Activated CD4-positive, alpha-beta T cell treated with anti-CD3 and anti-CD28 coated beads for 1 hour (primary cell): ENCODE measurements at places on chromosomes 12 and 14.

DNA sequence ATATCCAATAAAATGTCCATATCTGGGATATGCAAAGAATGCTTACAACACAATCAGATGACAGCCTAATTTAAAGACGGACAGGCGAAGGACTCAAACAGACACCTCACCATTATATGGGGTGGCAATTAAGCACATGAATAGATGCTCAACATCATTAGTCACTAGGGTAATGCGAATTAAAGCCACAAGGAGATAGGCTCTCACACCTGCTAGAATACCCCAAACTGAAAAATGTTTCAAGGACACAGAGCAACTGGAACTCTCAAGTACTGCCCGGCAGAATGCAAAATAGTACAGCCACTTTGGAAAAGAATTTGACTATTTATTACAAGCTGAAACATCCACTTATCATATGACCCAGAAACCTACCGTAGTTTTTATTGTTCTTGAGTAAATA is 42.9 kb downstream of the FERMT2 start:
- DNase-seq, result no peak

DNA sequence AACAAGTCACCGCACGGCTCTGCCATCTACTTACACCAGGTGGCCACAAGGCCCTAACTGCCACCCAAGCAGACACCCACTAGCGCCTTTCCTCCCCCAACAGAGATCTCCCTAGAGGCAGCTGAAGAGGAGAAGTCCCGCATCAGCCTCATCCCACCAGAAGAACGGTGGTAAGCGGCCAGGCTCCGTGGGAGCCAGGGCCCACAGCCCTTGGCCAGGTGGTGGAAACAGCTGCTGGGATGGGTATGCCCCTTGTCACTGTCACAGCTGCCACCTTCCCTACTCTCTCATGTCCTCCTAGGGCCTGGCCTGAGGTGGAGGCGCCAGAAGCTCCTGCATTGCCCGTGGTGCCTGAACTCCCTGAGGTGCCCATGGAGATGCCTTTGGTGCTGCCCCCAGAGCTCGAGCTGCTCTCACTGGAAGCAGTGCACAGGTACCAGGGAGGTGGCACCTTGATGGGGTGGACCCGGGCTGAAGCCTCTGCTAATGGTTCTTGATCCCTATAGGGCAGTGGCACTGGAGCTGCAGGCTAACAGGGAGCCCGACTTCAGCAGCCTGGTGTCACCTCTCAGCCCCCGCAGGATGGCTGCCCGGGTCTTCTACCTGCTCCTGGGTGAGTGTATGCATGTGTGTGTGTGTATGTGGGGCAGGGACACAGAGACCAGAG is 7.5 kb downstream of the REC8 start:
- DNase-seq, result no peak

- no peak for DNase-seq
These were observed 43.8 kb downstream of the LRCOL1 start for GRCh38 chr12:132566516-132567131.

GRCh38 chr12:125222876-125223275 is 157.6 kb downstream of the AACS start:
- DNase-seq, result no peak

GRCh38 chr14:104665657-104666522 is 23.5 kb upstream of the INF2 start:
- DNase-seq, result peak; percentile 35

DNA sequence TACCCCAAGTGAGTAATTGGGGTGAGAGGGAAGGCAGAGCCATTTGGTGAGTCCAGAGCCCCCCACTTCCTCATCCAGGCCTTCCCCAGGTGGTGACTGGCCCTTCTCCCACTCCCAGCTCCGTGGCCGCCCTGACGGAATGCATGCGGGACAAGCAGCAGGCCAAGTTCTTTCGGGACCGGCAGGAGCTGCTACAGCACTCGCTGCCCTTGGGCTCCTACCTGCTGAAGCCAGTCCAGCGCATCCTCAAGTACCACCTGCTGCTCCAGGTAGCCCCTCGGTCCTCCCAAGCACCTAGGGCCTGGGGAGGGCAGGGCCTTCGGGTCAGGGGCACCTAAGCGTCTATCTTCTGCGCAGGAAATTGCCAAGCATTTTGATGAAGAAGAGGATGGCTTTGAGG is 26.5 kb downstream of the PLEKHG3 start:
- DNase-seq, result no peak

DNA sequence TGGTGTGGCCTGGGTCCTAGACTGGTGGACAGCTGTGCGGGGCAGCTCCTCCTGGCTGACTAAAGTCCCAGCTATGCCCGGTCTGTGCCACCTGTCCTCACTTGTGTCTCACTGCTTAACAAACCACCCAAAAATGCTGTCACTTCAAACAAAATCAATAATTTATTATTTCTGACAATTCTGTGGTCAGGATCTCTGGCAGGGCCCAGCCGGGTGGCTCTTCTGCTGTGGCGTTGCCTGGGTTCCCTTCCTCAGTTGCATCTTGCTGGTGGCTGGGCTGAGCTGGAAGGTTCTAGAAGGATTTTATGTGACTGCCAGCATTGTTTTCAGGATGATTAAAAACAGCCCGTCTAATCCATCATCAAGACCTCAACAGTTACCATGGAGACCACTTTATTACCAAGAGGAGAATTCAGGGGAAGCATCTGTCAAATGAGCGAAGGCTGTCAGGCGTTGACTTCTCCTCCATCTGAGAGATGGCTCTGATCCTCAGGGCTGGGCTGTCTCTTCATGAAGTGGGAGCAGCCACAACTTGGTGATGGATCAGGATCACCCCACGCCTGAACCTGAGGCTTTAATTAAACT is 280.6 kb upstream of the SFSWAP start:
- DNase-seq, result no peak

GRCh38 chr12:50988051-50988450 is 35.7 kb downstream of the HIGD1C start:
- DNase-seq, result no peak

GRCh38 chr14:30874999-30875787 is 834 bp downstream of the COCH start:
- DNase-seq, result no peak

DNA sequence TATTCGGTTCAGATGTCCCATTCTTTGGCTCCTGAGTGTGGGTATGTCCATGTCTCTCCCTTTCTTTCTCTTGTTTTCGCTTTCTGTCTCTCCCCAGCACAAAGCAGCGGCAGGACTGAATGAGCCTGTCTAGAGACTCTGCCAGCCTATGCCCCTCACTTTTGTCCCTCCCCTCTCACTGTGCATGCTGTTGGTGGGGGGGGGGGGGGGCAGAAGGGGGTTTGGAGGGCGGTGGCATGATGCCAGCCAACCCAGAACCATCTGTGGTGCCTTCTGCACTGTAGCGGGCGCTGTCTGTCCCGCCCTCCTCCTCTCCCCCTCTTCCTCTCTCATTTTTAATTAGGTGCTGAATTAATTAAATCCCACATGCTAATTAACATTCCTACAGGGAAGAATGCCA is 17.7 kb downstream of the NGDN start:
- no peak for DNase-seq

- no peak for DNase-seq
These were observed 193.9 kb downstream of the GPHN start for GRCh38 chr14:66701813-66702212.

DNA sequence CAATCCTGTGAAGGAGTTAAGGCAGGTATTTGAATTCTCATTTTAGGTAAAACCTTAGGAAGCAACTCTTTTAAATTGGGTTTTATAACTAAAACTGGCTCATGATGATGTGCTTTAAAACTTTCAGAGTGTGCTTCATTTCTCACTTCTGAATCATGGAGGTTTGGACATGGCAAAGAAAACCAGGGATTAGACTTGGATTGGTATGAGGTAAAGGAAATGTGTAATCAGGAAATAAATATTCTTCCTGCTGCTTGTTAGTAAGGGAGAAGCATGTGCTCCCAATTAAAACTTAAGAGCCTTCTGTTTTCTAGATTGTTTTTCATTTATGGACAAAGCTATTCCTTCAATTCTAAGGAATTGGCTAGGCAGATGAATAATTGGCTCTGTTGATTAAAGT is 57.4 kb downstream of the FBXO33 start:
- DNase-seq, result no peak

DNA sequence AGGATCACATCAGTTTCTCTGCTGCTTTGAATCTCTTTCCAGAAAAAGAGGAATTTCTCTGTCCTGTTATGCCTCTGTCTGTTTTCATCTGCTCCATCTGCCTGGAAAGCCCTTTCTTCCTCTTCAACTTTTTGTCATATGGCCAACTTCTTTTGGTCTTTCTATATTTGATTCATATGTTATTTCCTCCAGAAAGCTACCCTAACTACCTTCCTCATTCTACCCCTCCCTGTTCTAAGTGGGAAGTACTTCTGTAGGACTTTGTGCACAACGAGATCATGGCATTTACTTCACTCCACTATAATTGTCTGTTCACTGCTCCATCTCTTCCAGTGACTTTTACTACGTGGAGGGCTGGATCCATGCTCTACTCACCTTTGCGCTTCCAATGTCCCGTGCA is 5.9 kb downstream of the CLEC4D start:
- DNase-seq, result no peak

- no peak for DNase-seq
These were observed 63.8 kb downstream of the TNFAIP2 start for GRCh38 chr14:103186909-103187586.

DNA sequence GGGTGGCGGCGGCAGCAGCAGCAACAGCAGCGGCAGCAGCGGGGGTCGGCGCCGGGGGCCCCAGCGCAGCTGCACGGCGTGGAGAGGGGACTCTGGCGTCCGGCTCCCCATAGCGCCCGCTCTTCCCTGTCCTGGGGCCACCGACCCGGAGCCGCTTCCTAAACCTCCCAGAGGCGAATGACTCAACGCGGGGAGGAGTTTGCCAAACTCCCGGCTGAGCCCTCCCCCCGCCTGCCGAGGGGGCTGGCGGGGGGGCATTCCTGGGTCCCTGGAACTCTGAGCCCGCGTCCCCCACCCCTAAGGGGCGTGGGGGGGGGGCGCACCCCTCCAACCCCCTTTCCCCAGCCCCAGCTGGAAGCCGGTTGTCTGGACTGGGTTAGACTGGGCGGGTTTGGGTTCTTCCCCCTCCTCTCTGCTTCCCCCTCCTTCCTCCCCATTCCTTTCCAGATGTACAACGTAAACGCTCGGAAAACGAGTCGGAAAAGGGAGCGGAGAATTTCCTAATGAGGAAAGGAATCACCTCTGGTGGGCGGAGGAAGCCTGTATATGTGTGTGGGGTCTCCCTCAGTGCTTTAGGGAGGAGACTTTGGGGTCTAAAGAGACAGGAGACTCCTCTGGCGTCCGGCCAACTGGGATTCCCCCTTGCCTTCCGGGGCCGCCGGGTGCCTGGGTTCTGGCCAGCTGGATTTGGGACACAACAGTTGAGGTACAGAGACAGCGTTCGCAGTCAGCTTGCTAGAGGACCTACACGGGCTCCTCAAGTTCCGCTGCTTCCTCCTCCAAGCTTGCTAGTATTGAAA is at the start of gene ITGA5:
Gene ITGA5 (minus strand): TSS at position 179 of the 800 bp plus-strand sequence. CDS start 68 bp downstream, at position 111.
- DNase-seq, result no peak

DNA sequence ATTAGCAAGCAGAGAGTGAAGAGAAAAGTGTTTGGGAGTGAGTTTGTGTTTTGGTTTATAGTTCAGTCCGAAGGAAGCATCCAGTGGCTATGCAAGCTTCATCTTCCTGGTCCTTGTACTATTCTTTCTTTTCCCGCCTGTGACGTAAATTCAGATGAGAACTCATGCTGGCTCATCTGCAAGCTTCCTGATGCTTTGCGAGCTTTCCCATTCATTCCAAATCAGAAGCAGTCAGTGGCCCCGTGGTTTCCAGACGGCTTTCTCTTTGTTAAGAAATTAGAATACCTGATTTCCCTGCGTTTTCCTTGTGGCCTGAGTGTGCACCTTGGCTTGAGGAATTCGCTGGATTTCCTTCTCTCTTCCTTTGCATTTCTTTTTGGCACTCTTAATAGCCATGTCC is 89.5 kb downstream of the TESC start:
- no peak for DNase-seq

DNA sequence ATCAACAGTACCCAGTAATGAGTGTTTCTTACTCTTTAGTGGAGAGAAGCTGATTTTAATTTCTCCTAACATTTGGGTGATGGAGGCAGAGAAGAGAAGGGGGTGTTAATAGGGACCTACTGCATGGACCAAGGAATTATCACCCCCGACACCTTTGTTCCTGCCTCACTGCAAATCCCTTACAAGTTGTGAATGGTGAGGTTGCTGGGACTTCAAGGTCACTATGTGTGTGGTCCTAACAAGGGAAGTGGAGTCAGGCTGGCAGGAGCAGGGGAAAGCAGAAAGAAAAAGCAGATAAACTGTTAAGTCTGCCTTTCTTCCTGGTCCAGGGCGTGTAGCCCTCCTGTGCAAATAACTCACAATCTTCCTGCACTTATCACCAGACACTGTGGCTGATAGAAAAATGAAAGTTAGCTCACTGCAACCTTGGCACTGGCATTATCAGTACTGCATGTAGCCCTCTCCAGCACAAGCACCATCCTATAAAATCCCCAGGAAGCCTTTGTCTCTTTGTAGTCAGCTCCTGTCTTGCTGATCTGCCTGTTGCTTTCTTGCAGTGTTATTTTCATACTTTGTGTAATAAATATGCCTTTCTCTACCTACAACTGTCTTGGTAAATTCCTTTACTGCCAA is 112.3 kb upstream of the DNM1L start:
- no peak for DNase-seq

DNA sequence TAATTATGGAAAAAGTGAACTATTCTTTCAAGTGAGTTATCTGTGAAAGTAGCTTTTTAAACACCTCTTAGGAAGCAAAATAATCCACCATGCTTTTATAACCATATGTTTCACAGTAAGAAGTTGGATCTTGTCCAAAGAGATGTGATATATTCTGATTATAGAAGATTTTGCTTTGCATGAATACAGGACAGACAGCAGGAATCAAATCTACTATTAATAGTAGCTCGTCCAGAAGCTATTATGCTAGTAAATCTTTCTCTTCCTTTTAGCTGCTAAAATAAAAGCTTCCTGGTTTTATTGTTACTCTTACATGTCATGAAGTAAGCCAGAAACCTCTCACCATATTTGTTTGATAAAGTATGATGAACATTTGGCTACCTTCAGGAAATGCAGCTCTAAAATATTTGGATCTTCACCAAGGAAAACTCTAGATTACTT is 257.0 kb downstream of the IPO8 start:
- DNase-seq, result no peak

DNA sequence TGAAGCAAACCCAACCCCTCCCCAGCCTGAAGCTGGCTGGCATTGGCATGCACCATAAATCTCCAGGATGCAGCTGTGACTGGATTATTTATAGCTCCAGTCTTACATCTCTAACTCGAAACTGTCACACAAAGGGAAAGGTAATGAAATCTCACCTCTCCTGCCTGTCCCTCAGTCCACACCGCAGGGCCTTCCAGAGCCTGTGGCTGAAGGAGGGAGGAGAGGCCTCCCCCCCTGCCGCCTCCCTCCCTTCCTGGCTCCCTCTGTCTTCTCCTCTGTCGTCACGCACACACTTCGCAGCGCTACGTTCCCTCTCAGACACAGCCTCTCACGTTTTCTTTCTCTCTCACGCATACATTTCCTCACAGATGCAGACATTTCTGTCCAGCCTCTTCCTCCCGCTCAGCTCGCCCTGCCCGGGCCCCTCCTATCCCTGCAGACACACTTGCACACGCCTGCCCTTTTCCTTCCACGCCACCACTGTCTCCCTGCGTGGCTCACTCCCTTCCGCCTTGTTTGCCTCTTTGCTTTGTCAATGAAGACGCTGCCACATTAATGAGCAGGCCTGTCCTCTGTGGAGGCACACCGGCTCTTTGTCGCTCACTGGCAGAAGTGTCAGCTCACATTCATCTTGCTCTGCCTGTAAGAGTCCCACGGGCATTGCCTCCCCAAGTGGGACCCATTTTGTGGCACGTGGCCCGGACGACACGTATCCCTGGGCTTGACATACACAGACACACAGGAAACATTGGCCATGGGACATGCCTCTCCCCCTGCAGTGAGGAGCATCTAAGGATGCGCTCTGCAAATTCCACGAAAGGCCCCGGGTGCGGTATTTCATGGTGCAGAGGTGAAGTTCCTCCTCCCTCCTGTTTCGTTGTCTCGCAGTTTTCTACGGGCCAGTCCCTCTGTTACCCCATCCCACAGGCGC is 27.9 kb downstream of the IRF2BPL start:
- DNase-seq, result no peak
